ENCODE measurements at places on chromosomes 11 and 22.

- DNase-seq, result no peak
Observed at GRCh38 chr11:112412383-112412782, 151.7 kb upstream of the PLET1 start.

DNA sequence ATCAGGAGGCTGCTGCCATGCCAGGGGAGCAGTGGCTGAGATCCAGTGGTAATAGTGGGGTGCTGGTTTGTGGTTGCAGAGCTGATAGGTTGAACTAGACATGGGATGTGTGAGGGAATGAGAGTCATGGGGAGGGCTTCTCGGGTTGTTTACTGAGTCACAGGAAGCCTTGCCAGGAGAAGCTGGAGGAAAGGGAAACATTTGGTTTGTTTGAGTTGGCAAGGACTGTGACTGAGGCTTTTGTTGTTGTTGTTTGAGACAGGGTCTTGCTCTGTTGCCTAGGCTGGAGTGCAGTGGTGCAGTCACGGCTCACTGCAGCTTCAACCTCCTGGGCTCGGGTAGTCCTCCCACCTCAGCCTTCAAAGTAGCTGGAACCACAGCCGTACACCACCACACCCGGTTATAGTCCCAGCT is 49.3 kb downstream of the CABIN1 start:
- peak; percentile 71 for DNase-seq

- DNase-seq, result no peak
Observed at GRCh38 chr22:49369726-49370626, 457.7 kb downstream of the BRD1 start.

DNA sequence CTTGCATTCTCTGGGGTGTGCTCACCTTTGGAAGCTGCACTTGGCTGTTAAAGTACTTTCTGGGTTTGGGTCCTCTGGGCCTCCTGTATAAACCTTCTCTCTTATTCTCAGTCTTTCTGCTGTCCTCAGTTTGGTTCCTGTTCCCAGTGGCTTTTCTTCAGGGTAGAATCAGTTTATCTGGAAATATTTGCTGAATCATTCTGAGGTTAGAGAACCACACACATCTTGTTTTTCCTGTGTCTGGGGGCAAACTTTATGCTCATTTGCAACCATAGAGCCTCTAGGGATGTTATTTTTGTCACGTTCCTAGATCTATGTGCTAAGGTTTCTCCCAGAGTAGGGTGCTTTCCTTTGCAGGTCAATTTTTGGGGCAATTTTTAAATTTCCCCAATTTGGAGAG is 224.3 kb upstream of the C11orf87 start:
- no peak for DNase-seq

GRCh38 chr11:12007769-12008737 is at the start of gene DKK3:
Gene DKK3 (minus strand): TSS chr11:12008626. CDS start chr11:12008582, 44 bp downstream.
- DNase-seq, result no peak

DNA sequence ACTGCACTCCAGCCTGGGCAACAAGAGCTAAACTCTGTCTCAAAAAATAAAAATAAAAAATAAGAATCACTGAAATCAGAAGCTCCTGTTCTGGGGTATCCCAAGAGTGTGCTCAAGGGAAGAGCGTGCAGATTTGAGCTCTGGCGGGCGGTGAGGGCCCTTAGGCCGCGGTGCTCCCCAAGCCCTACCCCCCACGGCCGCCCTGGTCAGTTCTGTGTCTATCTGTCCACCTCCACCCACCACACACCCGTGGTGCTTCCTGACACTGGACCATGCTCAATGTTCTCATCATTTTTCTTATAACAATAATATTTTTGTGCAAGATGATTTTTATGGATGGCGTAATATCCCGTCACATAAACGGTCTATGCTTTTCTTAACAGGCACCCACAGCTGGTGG is 71.1 kb downstream of the RTL6 start:
- DNase-seq, result no peak

- DNase-seq, result no peak
Observed at GRCh38 chr11:36569095-36569494, 1.3 kb downstream of the RAG1 start.

DNA sequence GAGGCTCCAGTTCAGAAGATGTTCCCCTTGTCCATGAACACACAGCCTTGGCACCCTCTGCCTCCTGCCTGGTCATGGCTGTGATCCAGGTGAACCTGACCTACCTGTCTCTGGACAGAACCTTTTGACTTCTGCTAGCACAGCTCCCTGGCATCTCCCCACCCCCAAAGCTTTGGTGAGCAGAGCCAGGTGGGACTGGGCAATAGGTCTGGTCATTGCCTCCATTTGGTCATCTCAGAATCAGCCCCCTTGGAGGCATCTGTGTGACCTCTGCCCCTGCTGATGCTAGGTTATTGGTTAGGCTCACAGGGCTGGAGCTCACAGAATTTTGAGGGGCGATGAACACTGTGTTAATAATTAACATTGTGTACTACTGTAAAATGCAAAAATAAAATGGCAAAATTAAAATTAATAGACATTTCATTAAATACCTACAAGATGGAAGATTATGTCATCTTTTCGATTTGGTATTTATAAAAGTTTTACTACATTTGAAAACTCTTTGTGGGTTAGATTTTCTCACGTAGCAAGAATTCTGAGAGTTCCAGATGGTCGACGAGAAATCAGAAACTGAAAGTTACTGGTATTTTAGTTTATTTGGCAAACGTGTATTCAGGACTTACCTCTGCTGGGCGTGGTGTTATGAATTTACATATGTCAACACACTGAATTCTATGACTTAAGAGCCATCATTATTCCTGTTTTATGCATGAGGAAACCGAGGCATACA is 8.3 kb upstream of the KIAA0930 start:
- DNase-seq, result no peak

DNA sequence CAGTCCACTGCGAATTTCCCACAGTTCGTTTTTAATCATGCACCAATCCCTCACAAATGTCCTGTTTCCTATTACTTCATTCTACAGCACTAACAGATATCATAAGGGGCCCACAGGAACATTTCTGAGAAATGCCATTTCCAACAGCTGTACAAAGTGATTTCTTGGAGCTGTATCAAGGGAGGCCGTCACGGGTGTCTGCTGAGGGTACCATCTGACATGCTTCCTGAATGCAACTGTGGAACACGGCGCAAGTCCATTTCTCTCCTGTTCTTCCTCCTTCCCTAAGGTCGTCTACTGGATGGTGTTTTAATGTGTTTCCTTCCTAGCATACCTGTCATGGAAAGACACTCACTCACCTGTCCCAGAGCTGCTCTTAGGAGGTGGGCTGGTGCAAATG is 320.7 kb downstream of the LARGE1 start:
- DNase-seq, result no peak

DNA sequence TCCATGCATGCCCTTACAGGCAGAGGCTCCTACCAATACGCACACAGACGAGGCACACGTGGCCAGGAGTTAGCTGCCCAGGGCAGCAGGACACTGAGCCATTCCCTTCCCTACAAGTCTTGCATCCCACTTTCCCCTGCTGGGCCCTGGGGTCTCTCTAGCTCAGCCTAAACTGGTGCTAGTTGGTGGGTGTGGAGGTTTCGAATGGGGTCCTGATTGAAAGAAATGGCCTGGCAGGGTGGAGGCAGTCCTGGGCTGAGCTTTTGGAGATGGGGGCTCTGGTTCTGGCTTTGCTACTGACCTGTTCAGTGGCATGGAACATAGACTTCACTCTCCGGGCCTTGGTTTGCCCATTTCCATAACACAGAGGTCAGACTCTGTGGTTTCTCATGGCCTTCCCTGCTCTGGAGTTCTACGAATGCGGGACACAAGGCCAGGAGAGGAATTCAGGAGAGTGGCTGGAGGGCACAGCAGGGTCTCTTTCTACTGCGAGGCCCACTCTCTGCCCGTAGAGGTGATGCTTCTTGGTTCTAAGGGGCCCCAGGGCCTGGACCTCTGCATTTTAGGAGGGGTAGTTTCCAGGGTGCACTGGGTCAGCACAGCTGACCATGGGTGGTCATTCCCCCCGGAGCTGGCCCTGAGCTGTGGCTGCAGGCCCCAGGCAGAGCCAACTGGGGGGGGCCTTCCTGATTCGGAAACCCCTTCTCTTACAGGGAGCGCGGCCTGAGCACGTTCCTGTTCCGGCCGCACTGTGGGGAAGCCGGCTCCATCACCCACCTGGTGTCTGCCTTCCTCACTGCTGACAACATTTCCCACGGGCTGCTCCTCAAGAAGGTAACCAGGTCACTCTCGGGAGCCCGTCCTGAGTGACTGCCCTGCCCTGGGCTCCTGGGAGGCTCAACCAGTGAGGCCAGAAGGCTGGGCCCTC is 40.0 kb downstream of the RNF141 start:
- no peak for DNase-seq

- no peak for DNase-seq
Observed at GRCh38 chr11:73157101-73158010, 15.2 kb upstream of the FCHSD2 start.

- no peak for DNase-seq
Observed at GRCh38 chr11:19725379-19726079, 12.9 kb downstream of the NAV2 start.

GRCh38 chr11:14555818-14556217 is 35.6 kb upstream of the PSMA1 start:
- DNase-seq, result no peak

GRCh38 chr11:2097356-2097997 is 41.7 kb downstream of the IGF2 start:
- DNase-seq, result no peak

- DNase-seq, result no peak
Observed at GRCh38 chr11:14026961-14027360, 64.4 kb downstream of the SPON1 start.

- DNase-seq, result no peak
Observed at GRCh38 chr11:26792941-26793340, 71.1 kb upstream of the SLC5A12 start.

DNA sequence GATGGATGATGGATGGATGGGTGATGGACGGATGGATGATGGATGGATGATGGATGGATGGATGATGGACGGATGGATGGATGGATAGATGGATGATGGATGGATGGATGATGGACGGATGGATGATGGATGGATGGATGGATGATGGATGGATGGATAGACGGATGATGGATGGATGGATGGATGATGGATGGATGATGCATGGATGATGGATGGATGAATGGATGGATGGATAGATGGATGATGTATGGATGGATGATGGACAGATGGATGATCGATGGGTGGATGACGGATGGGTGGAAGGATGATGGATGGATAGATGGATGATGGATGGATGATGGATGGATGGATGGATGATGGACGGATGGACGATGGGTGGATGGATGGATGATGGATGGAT is 21.1 kb downstream of the KCTD17 start:
- no peak for DNase-seq

GRCh38 chr11:77055101-77055561 is 11.6 kb upstream of the CAPN5 start:
- DNase-seq, result no peak

- no peak for DNase-seq
Observed at GRCh38 chr11:71144010-71144409, 108.4 kb downstream of the SHANK2 start.

DNA sequence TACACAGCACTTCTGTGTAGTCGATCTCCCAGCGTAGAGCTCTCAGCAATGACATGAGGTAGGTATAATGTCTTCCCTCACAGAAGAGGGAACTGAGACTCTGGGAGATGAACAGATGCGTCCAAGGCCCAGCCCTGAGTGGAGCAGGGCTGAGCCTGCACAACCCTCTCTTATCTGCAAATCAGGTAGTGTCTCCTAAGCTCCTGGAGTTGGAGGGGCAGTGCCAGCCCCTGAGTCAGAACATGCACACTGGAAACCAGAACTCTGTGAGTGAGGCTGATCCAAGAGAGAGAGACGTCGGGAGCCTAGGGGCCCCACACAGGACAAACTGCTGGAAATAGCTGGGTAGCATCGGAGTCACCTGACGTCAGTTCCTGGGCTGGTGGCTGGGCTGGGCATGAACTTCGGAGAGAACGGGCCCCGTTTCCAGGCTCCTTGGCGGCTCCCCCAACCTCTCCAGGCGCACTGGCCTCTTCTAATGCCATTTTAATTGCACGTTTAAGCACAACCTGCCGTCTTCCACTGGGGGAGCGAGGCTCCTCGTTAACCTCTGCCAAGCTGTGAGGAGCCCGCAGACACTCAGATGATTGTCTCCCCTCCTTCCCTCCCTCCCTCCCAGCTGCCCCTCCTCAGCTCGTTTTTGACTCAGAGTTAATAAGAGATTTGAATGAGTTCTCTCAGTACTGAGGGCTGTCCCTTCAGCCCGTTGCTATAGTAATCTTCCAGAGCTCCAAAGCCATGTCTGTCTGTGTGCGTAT is 191.2 kb upstream of the TBCEL start:
- no peak for DNase-seq

DNA sequence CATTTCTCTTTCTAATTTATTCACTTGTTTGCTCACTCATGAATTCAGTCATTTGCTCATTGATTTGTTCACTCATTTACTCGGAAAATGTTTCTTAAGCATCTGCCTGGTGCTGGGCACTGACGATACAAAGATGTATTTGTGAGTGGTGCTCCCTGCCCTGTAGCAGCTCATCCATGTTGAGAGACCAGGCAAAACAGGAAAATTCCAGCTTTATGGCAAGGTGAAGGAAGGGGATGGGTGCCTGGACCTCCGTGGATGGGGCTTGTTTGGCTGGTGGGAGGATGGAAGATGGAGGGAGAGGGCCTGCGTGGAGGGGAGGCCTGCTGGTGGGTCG is 53.1 kb downstream of the TBC1D22A start:
- no peak for DNase-seq

DNA sequence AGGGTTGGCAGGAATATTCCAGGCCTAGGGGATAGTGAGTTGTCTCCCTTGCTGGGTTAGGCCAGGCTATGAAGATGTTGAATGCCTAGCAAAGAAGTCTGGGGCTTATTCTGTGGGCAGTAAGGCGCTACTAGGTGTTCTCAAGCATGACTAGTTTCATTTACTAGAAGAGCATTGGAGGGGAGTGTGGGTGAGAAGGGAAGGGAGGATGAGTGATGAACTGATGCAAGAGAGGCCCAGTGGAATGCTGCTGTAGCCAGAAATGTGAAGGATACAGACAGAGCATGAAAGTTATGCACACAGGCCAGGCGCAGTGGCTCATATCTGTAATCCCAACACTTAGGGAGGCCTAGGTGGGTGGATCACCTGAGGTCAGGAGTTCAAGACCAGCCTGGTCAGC is 33.5 kb downstream of the POU2F3 start:
- DNase-seq, result no peak

DNA sequence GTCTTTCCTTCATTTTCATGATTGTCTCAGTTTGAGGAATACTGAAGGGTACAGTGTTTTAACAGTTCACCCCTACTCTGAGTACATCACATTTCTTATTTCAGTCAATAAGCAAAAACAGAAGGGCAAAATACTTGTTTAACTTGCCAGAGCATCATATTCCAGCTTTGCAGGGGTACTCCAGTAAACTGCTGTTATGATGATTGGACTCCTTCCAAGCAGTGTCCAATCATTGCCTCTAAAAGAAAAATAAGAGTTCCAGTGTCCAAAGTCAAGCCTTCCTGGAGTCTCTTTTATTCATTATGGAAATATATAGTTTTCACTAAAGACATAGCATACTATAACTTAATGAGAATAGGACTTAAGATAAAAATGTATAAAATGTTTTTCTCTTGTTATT is 105.1 kb downstream of the FANCF start:
- DNase-seq, result no peak

DNA sequence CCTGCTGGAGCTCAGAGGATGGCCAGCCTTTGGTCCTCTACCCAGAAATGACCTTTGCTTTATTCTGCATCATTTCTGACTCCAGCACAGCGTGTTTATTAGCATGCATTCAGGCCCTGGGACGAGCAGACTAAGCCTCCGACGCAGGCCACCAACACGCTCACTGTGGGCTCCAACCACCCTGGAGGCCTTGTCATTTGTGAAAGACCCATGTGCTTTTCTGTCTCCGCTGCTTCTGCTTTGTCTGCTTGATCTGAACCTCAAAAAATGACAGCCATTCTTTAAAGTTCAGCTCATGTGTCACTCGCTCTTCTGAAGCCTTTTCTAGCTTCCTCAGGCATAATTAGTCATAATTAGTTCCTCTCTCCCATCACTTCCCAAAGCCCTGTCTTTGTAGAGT is 109.1 kb upstream of the TIMP3 start:
- DNase-seq, result no peak

All from NCI-H345 (cell line).